Activated gamma-delta T cell treated with Interleukin-2 at 50 U/mL for 16 hours (primary cell): ENCODE measurements at places on chromosomes 6 and 20.

GRCh38 chr6:113182370-113183141 is 674.6 kb upstream of the MARCKS start:
- no peak for DNase-seq

DNA sequence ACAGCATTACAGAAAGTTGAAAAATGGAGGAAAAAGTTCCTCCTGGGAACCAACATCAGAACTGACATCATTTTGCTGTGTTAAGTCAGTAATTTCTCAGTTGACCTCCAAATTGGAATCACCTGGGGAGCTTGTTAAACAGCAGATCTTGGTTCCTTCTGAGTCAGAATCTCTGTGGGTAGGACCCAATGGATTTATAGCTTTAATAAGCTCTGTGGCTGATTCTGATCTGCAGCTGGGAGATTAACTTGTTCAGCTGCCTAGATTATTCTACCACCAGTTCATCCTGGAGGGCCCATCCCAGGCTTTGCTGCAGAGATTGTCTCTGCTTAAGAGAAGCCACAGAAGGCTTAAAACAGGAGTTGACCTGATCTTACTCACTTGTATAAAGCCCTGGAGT is 90.7 kb upstream of the POPDC3 start:
- DNase-seq: no peak

- DNase-seq: no peak
These were observed 52.4 kb downstream of the ANKRD6 start for GRCh38 chr6:89485320-89485719.

GRCh38 chr6:165081944-165082532 is 227.4 kb downstream of the C6orf118 start:
- no peak for DNase-seq

DNA sequence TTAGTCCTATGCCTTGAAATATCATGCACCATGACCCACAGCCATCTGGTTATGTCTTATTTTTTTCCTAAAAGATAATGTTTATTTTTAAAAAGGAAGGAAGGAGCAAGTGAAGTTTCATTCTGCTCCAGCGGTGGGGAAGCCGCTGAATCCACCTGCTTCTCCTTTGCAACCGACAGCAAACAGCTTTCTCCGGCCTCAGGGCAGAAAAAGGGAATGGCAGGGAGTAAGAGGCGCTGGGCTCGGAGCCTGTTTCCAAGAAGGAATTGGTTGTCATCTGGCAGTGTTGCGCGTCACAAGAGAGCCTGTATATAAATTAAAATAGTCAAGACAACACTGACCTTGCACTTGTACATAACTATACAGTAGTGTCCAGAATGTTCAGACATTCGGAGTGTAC is 14.2 kb downstream of the GFRA4 start:
- no peak for DNase-seq

- DNase-seq: no peak
These were observed 69.8 kb downstream of the BTBD3 start for GRCh38 chr20:11987526-11987925.

DNA sequence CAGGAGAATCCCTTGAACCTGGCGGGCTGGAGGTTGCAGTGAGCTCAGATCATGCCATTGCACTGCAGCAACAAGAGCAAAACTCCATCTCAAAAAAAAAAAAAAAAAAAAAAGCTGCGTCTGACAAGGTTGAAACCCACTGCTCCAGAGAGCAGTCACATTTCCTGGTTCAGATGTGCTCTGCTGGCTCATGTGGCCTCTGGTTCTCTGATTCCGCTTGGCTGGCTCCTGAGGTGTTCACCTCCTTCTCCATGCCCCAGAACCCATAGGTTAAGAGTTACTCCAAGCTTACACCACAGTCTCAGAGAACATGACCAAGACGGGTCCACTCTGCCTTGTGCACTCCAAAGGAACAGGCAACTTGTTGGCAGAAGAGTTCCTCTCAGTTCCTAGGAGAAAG is 8.8 kb upstream of the CNR1 start:
- no peak for DNase-seq

GRCh38 chr20:46704714-46705377 is 4.6 kb upstream of the SLC2A10 start:
- DNase-seq: no peak

DNA sequence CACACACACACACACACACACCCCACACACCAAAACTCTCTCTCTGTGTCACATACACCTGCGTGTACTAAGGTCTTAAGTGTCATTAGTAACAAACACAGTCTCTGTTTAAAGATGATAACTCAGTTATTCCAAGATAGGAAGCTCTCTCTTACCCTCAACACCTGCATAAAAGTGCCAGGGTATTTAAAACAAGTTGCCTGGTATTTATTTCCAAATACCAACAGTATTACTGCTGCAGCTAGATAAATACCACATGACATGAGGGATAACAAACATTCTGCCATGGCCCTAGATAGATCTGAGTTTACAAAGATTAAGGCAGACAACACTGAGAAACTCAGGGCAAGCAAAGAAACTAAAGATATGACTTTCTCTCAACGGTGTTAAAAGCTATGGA is 118.5 kb downstream of the SIM1 start:
- DNase-seq: no peak

DNA sequence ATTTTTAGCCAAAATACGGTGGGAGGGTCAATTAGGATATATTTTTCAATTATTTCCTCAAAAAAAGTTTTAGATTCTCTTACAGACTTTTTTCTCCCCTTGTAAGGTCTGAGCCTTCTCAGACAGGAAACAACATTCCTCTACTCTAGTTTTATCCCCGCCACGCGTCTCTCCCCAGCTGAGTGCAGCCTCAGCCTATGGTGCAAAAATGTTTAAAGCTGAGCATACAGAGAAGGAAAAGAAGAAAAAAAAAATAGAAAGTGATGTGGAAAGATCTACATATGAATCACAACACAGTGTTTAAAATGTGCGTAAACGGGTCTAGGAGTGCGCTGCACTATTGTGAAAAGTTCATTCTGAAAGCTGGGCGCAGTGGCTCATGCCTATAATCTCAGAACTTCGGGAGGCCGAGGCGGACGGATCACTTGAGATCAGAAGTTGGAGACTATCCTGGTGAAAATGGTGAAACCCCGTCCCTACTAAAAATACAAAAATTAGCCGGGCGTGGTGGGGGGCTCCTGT is 159.0 kb downstream of the TRIM27 start:
- DNase-seq: no peak

GRCh38 chr20:24379484-24379927 is 89.9 kb upstream of the SYNDIG1 start:
- DNase-seq: no peak

GRCh38 chr6:170144571-170145271 is 146.2 kb downstream of the DLL1 start:
- no peak for DNase-seq

GRCh38 chr6:45231660-45232059 is 96.5 kb upstream of the RUNX2 start:
- DNase-seq: no peak

- DNase-seq: no peak
These were observed 90.6 kb downstream of the TIAM2 start for GRCh38 chr6:155085582-155086257.

GRCh38 chr6:84709121-84709520 is 55.3 kb downstream of the TBX18 start:
- DNase-seq: no peak

GRCh38 chr6:110390404-110390803 is 25.0 kb downstream of the DDO start:
- no peak for DNase-seq
